ENCODE measurements at places on chromosomes 5 and 9.

DNA sequence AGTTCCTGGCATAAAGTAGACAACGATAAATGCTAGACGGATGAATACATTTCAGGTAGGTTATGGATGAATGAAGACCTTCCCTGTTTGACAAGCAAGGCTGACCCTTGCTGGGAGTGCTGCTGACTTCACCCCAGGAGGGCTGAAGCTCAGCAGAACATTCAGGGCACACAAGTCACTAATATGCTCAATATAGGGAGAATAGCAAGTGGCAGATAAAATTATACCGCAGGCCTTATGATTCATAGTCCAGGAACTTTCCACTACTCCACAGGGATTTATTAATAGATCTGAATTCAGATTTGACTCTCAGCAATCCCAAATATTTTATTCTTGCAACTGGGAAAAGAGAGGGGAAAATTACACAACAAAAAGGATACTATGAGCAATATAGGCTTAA, 38.2 kb upstream of the GRAMD2B start:
- DNase-seq = peak; percentile 79

- no peak for DNase-seq
Observed at GRCh38 chr5:27818888-27819287, 780.5 kb upstream of the CDH9 start.

- peak; percentile 93 for DNase-seq
Observed at GRCh38 chr9:88998911-88999310, 7.6 kb downstream of the S1PR3 start.

DNA sequence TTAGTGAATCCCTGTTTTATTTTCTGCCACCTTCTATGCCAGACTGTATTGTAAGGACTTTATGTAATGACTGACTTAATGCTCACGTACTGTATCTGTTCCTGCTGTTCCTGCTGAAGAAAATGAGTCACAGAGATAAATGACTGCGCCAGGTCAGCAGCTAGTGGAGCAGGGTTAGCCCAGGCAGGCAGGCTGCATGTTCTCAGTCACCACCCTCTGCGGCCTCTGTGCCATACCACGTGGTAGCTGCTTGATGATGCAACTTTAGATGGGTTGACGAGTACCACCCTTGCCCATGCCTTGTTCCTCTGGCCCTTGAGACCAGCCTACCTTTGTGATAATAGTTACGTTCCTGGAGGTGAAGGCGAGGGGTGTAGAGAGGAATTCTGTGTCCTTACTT, 161.9 kb downstream of the TRIO start:
- DNase-seq = peak; percentile 90

DNA sequence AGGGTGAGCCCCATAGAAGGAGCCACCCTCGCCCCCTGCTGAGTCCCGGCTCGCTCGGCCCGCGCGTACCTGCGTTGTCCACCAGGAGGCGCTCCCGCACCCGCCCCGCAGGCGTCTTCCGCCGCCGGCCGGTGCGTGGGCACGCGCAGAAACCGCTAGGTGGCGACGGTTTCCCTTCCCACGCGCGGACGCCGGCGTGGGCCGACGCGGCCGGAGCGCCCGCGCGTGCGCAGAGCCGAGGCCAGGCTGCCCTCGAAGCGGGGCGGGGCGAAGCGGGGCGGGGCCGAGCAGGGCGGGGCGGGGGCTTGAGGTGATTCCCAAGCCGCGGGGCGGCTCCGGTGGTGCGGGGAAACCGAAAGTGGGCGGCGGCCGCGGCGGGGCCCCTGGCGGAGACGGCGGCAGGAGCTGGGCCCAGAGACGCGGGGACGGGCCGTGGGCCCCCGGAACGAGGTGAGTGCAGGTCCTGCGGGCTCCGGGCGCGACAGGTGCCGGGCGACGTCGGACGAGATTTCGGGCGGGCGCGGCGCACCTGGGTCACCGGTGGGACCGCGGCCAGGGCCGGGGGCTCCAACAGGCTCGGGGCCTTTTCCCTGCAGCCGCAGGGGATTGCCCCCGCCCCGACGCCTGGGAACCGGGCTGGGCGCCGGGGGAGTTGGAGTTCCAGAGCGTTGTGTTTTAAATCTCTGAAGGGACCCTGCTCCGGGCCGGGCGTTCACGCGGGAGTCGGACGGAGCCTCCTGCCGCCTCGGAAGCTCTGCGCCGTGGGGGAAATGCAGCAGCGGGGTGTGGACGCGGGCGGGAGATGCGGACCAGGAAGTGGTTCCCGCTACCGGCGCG, at the start of gene TDRD7:
Gene TDRD7, plus strand, starts transcription at position 308 of the 837 bp plus-strand sequence. CDS start 16,370 bp downstream, outside the sequence.
- peak; percentile 74 for DNase-seq

DNA sequence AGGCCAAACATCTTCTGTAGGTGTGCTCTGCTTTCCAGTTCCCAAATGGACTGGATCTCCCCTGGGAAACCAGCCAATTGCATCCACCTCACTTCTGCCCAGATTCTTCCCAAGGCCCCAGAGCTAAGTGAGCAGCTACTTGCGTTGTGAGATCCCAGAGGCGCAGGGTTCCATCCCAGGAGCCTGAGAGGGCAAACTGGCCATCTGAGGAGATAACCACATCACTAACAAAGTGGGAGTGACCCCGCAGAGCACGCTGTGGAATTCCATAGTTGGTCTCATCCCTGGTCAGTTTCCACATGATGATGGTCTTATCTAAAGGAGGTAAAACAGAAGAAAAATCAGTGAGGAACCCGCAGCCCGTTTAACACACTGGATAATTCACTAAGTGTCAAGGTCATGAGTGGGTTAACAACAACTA, 1.7 kb downstream of the RACK1 start:
- DNase-seq = no peak

GRCh38 chr5:14710313-14710994, 45.9 kb downstream of the OTULIN start:
- no peak for DNase-seq

DNA sequence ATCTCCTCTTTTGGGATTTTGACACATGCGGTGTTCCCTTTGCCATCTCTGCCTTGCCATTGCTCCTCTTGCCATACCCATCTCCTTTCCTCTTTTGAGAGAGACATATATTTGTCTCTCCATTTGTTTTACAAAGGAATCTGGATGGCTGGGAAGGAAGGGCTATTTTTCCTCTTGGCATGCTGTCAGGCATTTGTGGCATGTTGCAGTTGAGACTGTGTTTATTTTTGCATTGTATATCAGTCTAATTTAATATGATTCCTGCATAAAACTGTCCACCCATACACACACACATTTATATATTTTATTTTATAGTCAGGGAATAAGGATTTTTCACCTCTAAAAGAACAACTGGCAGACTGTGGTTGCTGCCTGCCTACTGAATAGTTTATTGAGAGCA, 1105.8 kb upstream of the SEMA6A start:
- DNase-seq = peak; percentile 24

- DNase-seq = no peak
Observed at GRCh38 chr5:81750308-81751008, 439 bp downstream of the SSBP2 start.

GRCh38 chr5:140042393-140042642, 781 bp downstream of the NRG2 start:
- no peak for DNase-seq

GRCh38 chr9:84349671-84350070, 9.1 kb upstream of the SLC28A3 start:
- peak; percentile 11 for DNase-seq

- DNase-seq = no peak
Observed at GRCh38 chr5:149365418-149365817, 7.6 kb downstream of the PCYOX1L start.

- peak; percentile 59 for DNase-seq
Observed at GRCh38 chr5:18465833-18466681, 831.8 kb downstream of the TAF11L14 start.

- peak; percentile 60 for DNase-seq
Observed at GRCh38 chr9:104748359-104749031, 1.0 kb downstream of the NIPSNAP3A start.

GRCh38 chr9:35570709-35571504, 34.2 kb upstream of the TESK1 start:
- DNase-seq = peak; percentile 20

DNA sequence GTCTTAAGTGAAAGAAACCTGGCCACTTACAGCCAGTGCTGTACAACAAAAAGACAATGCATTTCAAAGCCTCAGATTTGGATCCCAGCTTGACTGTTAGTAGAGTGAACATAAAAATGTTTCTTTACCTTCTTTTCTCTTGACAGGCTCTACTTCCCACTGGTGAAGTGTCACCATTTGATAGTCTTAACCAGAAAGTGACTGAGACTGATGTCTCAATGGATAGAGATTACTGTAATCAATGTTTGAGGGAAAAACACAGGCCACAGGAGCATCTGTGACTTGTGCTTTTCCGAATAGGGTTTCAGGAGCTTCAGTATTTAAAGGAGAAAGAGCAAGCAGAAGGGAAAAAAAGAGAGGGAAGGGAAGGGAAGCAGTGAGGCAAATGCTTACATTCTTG, 41.7 kb upstream of the STK32A start:
- DNase-seq = no peak

DNA sequence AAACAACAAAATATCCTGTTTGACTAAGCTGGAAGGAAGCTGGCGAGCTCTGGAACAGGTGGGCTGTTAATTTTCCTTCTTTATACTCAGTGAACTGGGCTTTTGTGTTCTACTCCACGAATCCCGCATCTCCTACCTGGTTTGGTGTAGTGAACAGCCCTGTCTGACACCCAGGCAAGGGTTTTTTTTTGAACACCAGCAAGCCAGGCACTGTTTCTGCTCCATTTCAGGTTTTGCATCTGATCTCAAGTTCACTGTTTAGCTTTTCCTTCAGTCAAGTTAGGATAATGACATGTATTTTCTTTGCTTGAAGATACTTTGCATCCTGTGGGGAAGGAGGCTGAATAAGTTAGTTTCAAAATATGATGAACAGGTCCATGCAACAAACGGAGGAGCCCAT, 204.5 kb downstream of the SEMA6A start:
- DNase-seq = no peak

DNA sequence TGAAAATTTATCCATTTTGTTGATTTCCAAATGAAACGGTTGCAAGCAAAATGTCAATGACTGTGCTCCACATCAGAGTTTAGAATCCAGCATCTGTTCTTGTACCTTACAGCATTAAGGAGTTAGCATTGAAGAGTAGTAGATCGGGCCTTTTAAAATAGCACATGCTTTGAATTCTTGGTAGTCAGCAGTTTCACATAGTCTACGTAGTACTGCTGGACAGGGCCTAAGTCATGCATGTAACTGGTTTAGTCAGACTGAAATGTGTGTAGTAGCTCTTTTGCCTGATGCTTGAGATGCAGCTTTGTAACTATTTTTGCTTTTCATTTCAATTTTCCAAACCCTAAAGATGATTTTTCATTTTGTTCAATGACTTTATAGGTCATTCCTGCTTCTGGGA, 19.8 kb downstream of the LECT2 start:
- peak; percentile 46 for DNase-seq

Data from cardiac fibroblast (primary cell).